ENCODE measurements at places on chromosomes 11 and 22.

DNA sequence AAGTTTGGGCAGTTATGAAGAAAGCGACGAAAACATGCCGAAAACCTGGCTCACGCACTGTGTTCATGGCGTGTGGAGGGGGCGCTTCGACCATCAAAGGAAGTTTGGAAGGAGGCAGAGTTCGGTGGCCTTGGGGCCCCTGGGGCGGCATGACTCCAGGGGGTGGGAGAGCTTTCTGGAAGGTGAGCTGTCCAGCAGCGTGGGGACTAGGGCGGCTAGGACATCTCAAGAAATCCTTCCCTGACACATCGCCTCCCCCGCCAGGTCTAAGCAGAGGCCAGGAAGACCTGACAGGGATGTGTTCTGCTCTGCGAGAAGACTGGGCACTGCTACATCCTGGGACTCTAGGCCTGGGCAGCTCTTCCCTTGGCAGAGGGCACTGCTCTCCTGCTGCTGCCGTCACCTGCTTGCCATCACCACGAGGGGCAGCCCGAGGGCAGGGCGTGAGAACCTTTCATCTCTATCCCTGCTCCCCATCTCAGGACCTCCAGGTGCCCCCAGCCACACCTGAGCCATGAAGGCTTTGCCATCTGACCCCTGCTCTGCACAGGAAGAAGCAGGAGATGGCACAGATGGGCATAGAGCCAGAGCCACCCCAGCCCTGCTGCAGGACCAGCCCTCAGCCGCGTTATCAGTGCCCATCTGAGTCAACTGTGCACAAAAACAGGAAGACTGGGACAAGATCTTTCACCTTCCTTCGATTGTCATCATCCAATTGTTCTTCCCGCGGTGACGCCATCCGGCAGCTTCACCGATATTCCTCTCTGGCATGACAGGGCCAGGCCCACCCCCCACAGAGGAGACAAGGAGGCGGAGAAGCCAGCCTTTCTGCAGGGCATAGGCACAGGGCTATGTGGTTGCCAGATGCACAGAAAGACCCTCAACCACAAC is 12.7 kb downstream of the LINC01488 start:
- DNase-seq: no peak

- no peak for DNase-seq
Measured at GRCh38 chr11:134949121-134950090, 537.4 kb upstream of the B3GAT1 start.

DNA sequence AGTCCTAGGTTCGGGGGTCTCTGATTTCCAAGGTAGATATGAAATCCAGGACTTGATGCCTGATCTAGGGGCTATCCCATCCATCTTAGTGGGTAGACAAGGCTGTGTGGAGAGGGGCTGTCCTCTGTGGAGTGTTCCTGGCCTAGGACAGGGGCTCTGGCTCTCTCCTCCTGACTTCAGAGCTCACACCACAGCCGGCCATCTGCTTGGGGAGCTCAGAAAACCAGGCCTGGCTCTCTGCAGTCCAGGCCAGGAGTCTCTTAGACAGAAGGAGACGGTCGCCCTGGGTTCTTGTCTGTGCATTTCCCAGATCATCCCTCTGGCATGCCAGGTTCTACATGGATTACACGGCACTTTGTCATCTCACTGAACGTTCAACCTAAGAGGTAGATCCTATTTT is 17.9 kb downstream of the TUB start:
- no peak for DNase-seq

DNA sequence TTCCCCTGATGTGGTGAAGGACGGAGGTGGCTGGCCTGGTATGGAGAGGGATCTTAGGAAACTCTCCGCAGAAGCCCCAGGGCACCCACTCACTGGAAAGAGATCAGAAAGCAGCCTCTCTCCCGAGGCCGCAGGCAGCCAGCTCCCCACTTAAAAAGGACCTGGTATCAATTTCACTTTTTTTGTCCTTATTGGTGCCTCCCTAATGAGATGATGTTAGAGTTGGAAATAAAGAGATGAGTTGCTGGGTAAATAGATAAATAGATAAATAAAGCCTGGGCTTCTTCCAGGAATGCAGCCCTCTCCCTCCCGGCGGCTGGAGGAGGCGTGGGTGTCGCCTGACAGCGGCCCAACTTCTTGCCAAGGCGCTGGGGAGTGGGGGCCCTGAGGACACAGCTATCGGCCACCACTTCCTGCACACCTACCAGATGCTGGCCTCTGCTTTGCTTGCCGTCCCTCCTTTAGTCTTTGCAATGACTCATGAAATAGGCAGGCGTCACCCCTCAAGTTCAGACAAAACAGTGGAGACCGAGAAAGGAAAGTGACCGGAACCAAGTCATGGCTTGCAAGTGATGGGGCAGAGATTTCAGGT is 42.9 kb downstream of the LINC01488 start:
- no peak for DNase-seq

- no peak for DNase-seq
Measured at GRCh38 chr11:73856031-73856567, 20.5 kb downstream of the COA4 start.

DNA sequence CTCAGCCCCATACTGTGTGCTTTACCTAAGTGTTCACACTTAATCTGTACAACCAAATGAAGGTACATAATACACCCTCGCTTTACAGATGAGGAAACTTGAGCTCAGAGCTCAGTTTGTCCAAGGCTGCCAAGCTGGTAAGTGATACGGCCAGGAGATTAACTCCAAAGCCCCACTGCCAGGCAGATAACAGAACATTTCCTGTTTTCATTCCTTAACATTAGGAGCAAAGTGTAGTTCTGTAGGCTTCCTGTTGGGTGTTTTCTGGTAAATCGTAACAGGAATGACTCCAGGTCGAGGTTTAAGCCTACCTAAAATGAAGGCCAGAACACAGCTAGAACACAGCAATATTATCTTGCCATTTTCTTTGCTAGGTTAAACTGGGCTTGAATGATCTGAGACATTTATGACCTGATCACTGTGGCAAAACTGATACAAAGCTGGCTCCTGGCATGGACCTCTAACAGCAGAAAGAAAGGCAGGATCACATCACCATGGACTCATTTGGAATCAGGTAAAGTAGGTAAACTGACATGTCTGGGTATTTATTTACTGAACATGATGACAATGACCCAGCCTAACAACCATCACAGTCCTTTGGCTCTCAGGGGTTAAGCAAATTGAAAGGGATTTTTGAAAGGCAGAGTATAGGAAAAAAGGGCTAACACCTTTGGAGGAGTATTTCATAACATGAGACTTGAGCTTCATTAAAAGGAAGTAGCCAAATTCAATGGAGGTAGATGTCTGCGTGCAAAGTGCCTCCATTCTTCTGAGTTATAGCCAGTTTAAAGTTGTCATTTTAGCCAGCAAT is 3.9 kb upstream of the NUP50 start:
- no peak for DNase-seq

DNA sequence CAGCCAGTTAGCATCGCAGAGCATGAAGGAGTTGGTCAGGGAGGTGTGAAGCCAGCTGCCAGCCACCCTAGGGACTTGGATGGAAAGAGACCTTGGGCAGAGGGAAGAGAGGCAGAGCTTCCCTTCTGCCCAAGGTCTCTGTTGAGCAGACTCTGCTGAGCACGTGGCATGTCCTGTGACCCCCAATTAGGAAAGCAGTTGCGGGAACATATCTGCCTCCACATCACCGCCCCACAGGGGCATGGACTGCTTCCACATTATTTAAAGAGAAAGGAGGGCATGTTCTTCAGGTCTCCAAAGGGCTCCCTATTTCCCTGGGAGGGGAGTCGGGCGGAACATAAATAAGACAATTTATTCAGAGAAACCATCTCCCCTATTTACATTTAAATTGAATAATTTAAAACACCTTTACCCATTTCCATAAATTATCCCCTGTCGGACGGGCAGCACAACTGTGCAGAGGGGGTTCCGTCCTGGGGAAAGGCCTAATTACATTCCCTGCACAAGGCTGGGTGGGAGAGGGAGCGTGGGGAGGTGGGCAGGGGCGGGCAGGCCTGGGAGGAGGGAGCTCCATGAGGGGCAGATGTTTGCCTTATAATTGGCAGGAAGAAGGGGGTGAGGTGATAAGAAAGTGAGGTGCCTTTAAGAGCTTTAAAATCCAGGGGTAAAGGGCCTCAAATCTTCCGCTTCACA is 88.8 kb upstream of the THY1 start:
- no peak for DNase-seq

DNA sequence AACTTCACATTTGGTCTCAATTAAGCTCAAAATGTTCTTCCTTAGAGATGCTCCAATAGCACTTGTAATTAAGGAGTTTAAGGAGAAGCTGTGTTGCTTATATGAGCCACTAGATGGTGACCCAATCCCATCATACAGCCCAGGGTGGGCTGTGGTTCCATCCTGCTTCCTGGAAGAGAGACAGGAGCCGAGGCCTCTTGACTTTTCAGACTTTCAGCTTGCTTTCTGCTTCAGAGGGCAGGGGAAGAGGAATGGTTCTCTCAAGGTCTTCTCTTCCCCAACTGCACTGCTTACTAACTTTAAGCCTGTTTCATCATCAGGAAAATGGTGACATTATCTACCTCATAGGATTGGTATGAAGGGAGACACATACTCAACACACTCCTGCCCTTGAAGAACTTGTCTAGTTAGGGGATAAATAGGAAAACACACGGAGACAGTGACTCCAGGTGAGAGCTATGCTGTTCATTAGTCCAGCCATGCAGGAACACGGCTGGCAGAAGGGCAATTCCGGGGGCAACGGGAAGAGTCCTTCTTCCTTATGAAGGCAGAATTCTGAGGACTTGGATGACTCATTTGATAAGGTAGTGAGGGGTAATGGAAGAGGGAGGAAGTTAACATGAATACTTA is 20.1 kb downstream of the TMEM218 start:
- no peak for DNase-seq

- DNase-seq: no peak
Measured at GRCh38 chr11:76665921-76666351, 4.6 kb downstream of the LRRC32 start.

DNA sequence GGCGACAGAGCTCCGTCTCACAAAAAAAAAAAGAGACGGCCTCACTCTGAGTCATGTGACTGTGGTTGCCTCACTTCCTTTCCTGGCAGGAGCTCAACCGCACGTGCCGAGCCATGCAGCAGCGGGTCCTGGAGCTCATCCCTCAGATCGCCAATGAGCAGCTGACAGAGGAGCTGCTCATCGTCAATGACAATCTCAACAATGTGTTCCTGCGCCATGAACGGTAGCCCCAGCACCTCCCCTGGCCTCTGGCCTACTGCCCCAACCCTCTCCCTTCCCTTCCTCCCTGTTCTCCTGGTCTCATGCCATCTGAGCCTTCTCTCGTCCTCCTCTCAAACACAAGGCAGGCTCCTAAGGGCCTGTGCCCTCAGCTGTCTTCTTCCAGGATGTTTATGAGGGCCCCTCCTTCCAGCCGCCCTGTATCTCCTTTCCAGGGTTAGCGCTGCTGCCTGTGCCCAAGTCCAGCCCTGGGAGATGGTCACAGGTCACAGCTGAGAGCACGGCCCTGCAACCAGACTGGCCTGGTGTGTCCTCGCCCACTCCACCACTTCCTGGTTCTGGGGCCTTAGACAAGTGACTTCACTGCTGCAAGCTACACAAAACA is 30.7 kb downstream of the TOM1 start:
- peak; percentile 49 for DNase-seq

DNA sequence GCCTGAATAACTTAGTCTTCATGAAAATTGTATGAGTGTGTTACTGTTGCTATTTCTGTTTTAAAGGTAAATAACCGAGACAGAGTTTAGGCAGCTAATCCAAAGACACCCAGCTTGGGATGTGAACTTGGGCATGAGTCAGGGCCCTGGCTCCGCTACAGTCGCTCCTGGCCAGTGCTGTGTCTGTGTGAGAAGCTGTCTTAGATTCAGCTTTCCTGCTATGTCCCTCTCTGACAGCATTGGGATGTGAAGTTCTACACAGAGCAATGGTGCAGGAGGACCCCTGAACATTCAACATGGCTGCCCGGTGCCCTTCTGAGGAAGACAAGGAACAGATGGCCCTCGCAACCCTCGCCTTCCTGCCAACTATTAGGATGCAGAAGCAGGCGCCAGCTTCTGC is 49.4 kb downstream of the GALNT18 start:
- DNase-seq: no peak

DNA sequence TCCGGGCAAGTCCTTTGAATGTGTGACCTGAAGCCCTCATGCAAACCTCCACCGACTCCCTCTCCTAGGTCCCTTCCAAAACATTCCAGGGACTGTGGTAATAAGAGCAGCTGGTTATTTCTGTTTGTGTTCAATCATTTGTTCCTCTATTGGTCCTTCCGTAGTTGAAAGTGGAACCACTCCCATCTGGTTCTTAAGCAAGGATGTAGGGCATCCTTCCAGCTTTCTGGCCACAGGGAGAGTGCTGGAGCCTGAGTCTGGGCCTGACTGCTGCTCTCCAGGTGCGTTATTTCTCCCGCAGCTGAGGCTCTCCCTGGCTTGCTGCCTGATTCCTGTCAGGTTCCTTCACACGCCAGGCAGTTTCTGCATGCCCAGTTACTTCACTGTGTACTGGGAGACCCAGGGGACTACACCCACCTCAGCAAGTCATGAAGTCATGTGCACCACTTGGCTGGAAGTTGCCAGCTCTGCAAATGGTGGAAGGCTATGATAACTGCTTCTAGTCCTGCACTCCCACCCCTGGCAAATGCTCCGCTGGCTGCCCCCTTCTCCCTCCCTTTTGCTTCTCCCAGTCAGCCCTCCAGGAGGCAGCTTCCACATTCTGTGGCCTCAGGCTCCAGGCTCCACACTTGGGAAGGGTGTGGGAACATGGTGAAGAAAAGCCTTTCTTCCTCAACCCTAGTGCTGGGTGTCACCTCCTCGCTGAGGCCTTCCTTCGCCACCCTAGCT is 4.0 kb upstream of the ALX4 start:
- no peak for DNase-seq

DNA sequence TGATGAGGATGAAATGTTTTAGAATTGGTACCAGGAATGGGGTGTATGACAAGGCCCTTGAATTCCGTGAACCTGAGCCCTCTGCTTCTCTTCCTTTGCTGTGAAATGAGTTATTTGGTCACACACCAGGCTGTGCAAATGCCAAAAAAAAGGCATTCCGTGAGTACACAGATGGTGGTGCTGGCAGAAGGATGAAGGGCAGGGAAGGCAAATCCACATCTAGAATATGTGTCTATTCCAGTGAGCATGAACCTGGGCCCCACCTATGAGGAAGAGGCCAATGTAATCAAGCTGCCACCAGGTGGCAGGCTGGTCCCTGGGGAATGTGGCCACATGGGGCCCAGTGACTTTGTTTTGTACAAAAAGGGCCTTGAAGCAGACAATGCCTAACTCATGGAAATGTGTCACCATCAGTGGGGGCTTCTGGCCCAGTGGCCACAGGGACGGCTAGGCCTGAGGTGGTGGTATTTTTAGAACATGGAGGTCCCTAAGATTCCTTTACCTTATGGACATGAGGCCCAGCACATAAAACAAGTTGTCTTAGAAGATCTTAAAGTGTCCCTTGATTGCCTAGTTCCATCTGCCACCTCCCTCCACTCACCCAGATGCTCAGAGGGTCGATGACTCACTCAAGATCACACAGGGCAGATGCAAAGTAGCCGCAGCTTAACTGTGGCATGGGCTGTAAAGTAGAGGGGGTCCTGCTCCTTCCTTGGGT is 3.9 kb upstream of the RNF215 start:
- peak; percentile 64 for DNase-seq

DNA sequence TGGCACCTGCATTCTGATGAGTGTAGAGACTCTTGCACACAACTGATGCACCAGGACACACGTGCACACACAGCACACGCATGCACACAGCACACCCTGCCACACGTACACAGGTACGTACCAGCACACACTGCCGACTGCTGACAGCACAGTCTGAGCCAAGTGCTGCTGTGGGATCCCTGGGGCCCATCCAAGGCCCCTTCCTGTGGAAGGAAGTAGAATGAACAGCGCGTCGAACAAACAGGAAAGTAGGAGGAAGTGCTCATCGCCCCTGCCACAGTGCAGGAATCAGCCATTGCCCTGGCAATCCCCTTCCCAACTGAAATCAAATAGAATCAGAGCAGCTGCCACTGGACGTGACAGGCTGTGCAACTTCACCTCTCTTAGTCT is 57.9 kb downstream of the CD82 start:
- DNase-seq: no peak

Data from stimulated activated CD4-positive, alpha-beta T cell treated with anti-CD3 and anti-CD28 coated beads, Interleukin-4, amount 100 ng/mL, for 48 hours (primary cell).